ENCODE measurements at places on chromosomes 7 and 10.

DNA sequence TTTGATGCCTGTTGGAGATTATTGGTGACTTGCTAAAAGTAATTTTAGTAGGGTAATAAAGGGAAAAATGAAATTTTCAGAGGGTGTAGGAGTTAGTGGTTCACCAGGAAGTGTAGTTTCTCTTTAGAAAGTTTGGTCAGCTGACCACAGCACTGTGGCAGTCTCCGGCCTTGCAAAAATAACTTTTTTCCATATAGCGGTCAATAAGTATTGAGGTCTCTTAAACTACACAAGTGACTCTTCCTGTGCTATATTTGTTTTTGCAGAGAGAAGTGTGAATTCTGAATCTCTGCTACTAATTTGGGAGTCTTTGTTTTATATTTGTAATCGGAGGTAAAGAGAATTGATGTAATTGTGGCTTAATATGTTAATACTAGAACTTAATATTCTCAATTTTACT is 24.3 kb downstream of the PTPN12 start:
- DNase-seq: no peak

GRCh38 chr7:43921423-43921822 is 4.8 kb upstream of the UBE2D4 start:
- no peak for DNase-seq

DNA sequence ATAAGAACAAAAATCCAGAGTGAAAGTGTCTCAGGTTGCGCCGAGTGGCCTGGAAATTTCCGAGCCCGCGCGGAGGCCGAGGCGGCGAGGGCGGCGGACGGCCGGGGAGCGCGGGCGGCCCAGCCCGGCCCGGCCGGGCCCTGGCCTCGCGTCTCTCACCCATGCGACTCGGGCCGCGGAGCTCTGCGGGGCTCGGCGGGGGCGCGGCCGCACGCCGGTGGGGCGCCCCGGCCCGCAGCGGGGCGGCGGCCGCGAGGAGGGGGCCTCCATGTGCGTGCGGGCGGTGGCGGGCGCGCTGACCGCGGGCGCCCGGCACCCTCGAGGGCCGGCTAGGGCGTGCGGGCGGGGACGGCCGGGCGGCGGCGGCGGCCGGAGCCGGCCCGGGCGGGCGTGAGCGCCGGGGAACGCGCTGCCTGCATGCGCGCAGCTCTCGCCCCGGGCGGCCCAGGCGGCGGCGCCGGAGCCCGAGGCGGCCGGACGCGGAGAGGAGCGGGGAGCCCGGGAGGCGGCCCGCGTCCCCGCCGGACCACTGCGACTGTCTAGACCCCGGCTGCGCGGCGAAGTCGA is 302 bp upstream of the EN2 start:
- DNase-seq: no peak

GRCh38 chr7:142507799-142508198 is 241.5 kb upstream of the PRSS1 start:
- no peak for DNase-seq

DNA sequence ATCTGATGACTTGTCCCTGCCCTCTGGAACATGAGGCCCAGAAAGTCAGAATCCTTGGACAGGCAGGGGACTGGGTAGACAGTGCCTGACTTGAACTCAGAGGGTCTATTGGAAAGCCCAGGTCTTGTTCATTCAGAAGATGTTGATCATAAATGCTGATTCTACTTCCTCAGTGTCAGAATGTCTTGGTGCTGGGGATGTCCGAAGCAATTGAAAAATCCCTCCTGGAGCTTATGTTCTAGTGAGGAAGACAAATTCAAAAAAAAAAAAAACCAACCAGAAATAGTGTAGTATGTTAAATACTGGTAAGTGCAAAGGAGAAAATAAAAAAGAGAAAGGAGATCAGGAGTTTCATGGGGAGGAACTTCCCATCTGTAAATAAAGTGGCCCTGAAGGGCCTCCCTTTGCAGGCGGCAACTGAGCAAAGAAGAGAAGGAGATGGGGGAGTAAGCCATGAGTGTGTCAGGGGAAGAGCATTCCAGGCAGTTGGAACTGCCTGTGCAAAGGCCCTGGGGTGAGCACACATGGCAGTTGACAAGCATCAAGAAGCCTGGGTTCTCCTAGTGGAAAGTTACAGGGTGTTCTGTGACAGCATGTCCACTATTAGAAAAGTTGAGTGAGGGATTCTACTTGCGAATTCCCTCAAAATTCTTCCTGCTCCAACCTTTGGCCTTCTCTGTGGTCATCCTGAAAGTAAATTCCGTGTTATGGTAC is 30.7 kb downstream of the TSPAN15 start:
- DNase-seq: no peak

DNA sequence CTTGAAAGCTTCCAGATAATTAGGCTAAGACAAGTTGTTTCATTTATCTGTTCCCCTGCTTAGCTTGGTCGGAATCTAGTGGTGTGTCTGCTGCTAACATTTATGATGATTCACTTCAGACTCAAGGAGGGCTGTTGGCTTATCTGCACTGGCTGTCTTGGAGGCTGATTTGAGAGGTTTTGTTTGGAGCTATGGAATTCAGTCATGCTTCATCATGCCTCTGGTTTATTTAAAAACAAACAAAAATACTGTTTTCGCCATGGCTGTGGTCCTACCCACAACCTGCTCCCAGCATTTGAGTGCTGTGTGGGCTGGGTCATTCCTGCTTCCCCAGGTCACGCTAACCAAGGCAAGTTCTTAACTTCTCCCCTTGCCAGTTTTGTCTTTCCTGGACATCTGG is 11.7 kb upstream of the ARPC1B start:
- DNase-seq: no peak

DNA sequence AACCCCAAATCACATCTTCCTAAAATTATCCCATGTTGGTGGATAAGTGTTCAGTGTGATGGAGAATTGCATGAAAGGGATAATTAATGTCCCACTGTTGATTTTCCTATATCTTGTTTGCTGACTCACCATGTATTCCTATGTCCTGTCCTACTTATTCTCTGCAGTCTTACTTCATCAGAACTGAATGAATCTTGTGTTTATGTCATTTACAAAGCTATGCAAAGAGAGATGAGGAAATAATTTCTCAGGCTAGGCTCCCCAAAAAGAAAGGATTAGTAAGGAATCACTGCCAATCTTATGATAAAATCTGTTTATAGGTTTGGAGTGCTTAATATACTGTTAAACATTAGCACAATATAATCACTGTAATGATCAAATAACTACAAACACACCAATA is 360.8 kb downstream of the CRPPA start:
- no peak for DNase-seq

GRCh38 chr7:153444641-153445040 is 607.6 kb upstream of the DPP6 start:
- no peak for DNase-seq

- DNase-seq: no peak
Observed at GRCh38 chr10:60835049-60835448, 56.8 kb downstream of the CDK1 start.

- DNase-seq: no peak
Observed at GRCh38 chr7:75798770-75799169, 14.8 kb downstream of the CCL24 start.

- no peak for DNase-seq
Observed at GRCh38 chr7:50657912-50658311, 92.7 kb upstream of the DDC start.

DNA sequence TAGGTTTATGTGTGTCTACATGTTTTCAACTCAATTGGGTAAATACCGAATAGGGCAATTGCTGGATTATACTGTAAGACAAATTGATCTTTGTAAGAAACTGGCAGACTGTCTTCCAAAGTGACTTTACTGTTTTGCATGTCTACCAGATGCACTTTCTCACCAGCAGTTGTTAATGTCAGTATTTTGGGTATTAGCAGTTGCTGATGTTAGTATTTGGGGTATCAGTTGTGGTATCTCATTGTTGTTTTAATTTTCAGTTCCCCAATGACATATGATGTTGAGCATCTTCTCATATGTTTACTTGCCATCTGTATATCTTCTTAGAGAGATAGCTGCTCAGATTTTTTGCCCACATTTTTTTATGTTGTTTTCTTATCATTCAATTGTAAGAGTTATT is 10.6 kb downstream of the PDE6C start:
- DNase-seq: no peak

- no peak for DNase-seq
Observed at GRCh38 chr10:10914144-10914543, 103.5 kb upstream of the CELF2 start.

- DNase-seq: no peak
Observed at GRCh38 chr10:35558276-35558675, 46.9 kb upstream of the GJD4 start.

DNA sequence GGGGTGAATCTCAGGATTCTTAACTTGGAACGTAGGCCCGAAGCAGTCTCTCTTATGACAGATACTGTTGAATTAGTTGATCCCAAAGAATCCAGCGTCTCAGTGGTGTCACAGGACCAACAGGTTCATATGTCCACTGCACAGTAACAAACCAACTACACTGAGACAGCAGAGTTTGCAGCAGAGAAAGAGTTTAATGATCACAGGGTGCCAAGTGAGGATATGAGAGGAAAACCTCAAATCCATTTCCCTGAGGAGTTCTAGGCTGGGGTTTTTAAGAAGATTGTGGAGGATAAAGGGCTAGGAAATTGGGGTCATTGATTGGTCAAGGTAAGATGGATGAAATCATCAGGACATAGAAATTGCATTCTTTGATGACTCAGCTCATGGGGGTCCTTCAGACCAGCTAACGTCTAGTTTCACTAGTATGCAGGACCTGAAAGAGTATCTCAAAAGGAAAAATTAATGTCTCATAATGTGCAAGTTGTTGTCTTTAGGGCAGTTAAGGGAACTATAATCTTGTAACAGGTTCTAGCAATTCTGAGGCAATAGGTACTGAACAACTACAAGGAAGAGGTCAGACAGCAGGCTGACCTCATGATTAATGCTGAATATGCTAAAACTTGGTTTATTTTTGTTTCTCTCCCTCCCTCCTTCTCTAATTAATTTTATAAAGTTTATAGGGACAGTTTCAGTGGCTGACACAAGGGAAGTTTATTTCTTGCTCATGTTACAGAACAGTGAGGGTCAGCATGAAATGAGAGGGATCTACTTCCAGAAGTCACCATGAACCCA is 310.9 kb upstream of the NEBL start:
- DNase-seq: no peak

DNA sequence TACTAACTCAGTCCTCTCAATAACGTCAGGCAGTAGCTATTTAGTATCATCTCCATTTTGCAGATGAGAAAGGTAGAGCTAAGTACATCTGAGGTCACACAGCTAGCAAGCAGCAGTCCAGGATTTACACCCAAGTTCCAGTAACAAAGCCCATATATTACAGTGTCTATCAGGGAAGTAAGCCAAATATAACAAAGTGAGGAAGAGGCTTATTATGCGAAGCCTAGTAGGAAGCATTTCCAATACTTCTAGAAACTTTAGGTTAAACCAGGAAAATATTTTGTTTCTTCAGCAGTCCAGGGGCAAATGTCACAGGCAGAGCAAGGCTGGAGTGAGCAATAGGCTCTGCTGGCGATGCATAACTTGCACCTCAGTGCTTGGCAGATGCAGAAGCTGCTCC is 53.9 kb downstream of the NOC3L start:
- DNase-seq: no peak

GRCh38 chr7:157439761-157440160 is 103.0 kb downstream of the DNAJB6 start:
- no peak for DNase-seq

- DNase-seq: no peak
Observed at GRCh38 chr10:79420974-79421688, 24.3 kb downstream of the ZCCHC24 start.

DNA sequence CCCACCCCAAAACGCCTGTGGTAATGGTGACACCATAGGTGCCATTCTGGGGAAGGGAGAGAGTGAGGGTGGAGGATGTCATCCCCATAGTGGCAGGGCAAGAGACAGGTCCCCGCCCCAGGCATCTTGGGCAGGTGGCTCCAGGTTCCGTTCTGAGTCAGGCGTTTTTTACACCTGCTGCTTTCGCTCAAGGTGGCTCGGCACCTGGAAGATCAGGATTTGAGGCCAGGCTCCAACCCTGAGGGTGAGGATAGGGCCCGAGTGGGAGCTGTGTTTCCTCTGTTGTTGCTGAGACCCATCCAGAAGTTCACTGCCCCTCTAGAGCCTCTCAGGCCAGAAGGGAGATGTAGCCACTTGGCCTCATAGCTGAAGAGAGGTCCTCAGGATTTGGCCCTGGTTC is 36.6 kb upstream of the DUSP5 start:
- DNase-seq: no peak

DNA sequence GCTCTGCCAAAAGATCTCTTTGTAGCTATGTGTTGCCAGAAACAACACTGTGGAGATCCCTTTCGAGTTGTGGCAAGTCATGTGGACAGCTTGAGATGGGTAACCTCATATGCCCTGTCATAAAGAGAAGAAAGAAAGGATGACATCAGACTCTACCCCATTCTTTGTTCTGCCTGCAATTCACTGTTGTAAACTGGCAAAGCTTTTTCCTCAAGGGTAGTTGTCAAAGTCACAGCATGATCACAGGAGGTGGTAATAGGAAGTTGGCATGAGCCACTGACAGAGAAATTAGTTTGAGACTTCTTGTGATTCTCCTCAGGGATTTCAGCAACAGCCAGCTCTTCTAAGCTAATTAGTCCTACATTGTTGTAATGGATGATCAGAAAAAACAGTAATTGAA is 19.4 kb upstream of the MINDY3 start:
- no peak for DNase-seq

- no peak for DNase-seq
Observed at GRCh38 chr7:108735814-108736213, 166.1 kb downstream of the DNAJB9 start.

- no peak for DNase-seq
Observed at GRCh38 chr7:145839814-145840213, 276.8 kb upstream of the CNTNAP2 start.

DNA sequence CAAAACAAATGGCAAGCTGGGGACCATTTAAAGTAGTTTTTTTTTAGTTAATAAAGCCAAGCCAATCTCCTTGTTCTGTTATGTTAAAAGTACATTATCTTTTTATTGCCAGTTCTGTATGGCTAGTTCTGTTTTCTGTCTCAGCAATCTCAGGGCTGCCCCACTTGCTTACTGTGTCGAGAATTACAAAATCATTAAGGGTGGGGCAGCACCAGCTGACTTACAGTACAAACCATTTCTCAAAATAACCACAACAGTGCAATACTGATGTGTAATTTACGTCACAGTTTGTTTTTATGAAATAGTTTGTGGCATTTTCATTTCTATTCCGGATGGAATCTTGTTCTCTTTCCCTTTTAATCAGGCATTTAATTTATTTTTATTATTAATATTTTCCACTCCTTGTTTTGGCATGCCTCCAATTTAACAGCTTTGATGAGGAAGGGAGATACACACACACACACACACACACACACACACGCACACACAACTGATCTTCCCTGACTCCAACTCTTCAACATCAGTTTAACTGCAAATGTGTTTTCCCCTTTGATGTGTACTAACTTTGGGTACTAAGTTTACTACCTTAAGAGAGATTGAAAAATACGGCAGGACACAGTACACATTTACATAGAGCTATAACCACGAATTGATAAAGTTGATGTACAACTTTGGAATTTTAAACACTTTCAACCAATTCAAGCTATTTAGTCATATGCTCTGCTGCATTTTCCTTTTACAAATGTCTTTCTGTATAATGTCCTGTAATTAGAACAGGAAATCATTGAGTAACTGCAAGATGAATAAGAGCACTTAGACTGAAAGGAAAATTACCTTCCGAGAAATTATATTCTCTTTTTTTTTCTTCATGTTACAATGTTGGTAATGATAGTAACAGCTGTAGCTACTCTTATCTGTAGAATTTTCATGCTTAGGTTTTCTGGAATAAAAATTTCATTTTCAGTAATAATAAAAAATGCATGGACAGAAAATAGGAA is 91.5 kb downstream of the ARID5B start:
- peak; percentile 32 for DNase-seq
